ENCODE measurements at places on chromosomes 5 and 9. TPM values are rescaled to one million over a fixed set of nuclear protein-coding genes. Genes with fewer than 3 reads are reported as not detected.

Gene CDKN2B-AS1
- 6.7 TPM for total RNA-seq

Gene BTNL3
- total RNA-seq, result not detected

Gene PGM5
- 0.91 TPM for total RNA-seq

Gene DDX4
- total RNA-seq, result not detected

Gene INSL6
- total RNA-seq, result not detected

Gene OTP
- total RNA-seq, result not detected

Gene GTF2H2
- total RNA-seq, result 54.4 TPM

Gene TAS2R1
- not detected for total RNA-seq

Gene KCNMB1
- total RNA-seq, result under 0.01 TPM

Gene FRRS1L
- total RNA-seq, result 1.6 TPM

Gene TSSK1B
- 0.52 TPM for total RNA-seq

Data from articular chondrocyte of knee joint (primary cell).